ENCODE measurements at places on chromosomes 11 and 22. TPM values are rescaled to one million over a fixed set of nuclear protein-coding genes. Genes with fewer than 3 reads are reported as not detected.

DNA sequence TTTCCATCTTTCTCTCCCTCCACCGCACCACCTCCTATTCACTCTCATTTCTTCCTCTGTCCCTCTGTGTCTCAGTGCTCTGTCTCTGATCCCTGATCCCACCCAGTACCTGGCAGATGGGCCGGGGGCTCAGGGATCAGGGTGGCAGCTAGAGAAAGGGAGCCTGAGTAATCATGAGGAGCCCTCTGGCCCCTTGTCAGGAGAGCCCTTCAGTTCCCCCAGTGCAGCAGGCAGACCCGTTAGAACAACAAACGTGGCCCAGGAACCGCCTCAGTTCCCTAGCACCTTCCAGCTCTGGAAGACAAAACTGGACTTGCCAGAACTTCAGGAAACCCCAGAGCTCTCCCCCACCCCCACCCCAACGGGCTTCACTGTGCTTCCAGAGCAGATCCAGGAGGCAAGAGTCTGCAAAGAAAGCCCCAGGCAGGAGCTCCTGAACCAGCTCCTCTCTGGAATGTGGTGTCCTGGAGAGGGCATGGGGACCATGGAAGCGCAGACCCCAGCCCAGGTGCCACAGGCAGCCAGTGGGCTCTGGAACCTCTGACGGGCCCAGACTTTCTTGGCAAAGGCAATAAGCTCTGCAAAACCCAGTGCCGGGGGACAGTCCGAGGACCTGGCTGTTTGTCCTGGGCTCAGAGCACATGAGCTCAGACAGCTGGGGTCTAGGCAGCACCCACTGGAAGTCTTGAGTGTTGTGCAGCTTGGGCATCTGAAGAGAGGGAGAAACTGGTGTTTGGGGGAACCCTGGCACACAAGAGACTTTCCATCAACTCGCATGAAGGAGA, 43.2 kb downstream of the LMO1 start:
- no peak for DNase-seq

DNA sequence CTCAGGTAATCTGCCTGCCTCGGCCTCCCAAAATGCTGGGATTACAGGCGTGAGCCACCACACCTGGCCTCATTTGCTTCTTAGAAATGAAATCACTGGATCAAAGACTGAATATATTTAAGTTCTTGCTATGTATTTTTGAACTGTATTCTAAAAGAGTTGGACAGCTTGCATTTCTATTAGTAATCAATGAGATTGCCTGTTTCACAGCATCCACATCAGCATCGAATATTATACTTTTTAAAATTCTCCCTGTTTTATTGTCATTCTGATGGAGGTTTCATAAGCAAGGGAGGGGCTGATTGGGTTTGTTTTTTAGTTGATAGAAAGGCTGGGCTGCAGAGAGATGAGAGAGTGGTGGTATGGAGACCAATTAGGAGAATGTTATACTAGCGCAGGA, 68.7 kb upstream of the CREB3L1 start:
- DNase-seq: no peak

- no peak for DNase-seq
These were observed 73.8 kb downstream of the C11orf58 start for GRCh38 chr11:16812274-16812673.

GRCh38 chr11:113546757-113547507, 71.7 kb upstream of the DRD2 start:
- DNase-seq: peak; percentile 99

PGA5 gene
- not detected for total RNA-seq

IFITM10 gene
- 2.7 TPM for total RNA-seq

C11orf91 gene
- not detected for total RNA-seq

MSANTD4 gene
- 20.5 TPM for total RNA-seq

DUSP8 gene
- 3.5 TPM for total RNA-seq

All from M059J (cell line).